Gastrocnemius medialis (tissue), 4 donors: ENCODE measurements at places on chromosomes 1 and 21.

DNA sequence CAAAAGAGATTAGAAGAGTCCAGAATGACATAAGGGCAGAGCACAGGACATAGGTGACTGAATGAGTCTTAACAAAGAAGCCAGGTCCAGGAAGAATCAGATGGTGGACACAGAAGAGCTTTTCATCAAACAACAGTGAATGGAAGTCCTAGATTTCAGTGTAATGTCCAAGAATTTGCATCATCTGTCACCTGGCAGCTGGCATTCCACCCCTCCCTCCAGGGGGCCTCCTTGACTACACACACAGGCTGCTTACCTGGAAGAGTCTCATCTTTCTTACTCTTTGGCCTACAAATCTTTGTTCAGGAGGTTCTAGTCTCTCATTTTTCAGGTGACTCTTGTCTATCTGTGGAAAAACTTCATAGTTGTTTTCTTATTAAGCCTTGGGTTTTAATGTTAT lies 36.2 kb downstream of the GORAB start:
- no peak for DNase-seq

DNA sequence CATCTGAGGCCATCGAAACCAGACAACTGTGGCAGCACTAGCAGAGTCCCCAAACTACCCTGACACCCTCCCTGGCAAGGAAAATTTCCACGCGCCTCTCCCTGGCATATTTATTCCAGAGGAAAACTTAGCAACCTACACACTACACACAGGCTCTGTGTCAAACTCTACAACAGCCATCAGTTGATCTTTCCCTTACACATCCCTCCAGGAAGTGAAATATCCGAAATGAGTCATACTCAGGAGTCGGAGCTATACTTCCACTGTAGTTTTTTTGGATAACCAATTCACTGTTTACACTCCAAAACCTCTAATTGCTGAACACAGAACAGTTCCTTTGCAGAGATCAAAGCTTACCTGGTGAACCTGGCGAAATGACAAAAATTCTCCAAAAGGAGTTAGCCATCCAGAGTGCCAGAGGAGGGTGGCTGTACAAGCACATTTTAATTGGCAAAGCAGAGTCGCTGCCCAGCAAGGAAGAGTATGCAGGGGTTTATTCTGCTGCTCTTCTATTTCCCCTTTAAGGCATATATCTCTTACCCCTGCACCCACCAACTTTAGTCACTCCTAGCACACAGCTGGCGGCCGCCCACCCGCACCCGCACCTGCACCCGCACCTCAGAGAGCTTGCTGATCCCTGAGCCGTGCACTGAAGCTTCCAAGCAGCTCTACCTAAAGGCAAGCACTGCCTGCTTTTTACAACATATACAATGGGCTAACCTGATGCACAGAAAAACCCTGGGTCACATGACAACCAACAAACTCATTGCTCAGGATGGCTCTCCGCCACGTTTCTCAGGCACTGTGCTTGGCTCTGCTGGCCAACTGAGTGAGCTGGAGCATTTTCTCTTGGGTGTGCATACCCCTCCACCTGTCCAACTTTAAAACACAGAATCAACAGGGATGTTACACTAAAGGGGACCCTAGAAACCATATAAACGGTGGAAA lies 54.9 kb downstream of the CAPZB start:
- no peak for DNase-seq

DNA sequence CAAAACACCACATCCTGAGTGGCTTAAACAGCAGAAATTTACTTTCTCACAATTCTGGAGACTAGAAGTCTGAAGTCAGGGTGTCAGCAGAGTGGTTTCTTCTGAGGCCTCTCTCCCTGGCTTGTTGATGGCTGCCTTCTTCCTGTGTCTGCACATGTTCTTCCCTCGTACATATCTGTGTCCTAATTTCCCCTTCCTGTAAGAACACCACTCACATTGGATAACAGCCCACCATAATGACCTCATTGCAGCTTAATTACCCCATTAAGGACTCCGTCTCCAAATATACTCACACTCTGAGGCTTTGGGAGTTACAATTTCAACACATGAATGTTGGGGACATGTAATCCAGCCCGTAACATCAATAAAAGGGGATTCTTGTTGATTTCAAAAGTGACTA lies 23.4 kb downstream of the C8A start:
- no peak for DNase-seq

DNA sequence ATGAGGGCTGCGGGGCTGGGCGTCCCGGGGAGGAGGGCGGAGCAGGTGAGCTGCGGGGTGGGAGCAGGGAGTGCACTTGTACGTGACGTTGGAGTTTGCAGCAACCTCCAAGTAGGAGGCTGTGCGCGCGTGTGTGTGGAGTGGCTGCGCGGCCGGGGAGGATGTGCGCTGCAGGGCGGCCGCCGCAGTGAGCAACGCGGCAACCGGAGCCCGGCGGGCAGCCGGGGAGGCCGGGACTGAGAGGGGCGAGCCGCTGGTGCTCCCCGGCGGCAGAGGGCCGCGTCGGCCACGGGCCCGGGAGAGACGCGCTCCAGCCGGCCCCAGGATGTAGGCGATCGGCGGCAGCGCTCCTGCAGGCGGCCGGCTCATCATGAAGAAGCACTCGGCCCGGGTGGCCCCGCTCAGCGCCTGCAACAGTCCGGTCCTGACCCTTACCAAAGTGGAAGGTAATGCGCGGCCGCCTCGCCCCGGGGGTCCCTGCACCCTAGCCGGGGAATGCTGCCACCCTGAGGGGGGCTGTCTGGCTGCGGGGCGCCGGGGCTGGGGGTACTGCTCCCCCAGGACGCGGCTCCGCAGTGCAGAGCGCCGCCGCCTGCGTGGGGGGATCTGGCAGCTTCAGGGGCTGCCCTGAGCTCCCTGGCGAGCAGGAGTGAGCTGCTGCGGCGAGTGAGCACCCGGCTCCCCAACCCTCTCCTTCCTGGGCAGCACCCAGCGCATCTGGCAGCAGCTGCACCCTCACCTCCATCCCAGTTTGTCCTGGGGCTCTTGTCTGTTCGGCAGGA lies 158.9 kb upstream of the COA6 start:
- DNase-seq, result no peak

- no peak for DNase-seq
Measured at GRCh38 chr1:115475252-115475651, 137.2 kb upstream of the NGF start.

DNA sequence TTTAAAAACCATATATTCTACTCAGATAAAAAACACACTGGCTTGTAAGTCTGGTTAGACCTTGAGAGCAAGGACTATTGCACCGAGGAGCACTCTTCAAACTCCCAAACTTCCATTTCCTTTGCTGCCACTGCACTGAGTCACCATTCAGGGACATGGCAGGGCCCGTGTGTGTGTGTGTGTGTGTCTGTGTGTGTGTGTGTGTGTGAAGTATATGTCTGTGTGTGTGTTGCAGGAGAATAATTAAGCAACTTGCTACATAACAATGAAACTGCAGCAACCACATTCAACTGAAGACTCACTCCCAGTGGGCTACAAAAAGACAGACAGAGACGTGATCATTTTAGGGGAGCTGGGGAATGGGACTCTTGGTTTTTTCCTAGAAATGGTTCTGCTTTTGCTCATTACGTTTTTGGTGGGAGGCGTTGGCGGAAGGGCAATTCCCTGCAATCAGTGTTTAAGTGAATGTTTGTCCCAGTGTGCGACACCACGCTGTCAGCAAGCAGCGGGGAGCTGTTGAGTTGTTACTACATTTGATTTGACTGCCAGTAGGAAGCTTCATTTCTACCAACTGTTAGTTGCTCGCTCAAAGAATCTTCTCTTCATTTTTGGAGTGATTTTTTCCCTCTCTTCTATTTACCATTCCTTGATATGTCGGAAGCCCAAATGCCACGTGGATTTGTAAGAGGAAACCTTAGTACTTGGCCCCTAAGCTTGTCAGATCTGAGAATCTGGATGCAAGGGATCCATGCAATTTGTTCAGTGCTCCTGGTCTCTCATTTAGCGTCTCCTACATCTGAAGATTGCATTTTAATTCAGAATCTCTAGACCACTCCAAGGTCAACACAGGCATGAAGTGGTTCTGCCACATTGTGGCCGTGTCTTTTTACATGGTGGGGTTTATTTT lies 36.1 kb downstream of the ESRRG start:
- DNase-seq, result no peak

- DNase-seq, result no peak
Measured at GRCh38 chr1:26353210-26353859, 595 bp downstream of the CRYBG2 start.

DNA sequence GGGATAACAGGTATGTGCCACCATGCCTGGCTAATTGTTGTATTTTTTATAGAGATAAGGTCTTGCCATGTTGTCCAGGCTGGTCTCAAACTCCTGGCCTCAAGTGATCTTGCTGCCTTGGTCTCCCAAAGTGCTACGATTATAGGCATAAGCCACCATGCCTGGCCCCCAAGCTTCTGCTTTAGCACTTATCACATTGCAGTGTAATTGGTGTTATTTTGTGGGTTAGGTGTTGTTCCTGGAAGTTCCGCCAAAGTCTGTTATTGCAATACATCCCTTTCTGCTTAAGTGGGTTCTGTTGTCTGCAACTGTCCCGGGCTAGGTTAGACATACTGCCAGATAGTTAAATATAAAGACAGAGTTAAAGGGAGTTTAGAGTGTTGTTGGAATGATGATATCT lies 3.4 kb downstream of the ZCCHC17 start:
- DNase-seq, result no peak
